ENCODE measurements at places on chromosomes 11 and 22. TPM values are rescaled to one million over a fixed set of nuclear protein-coding genes. Genes with fewer than 3 reads are reported as not detected.
A peak's percentile ranks its signal among the peaks of the same experiment; 100 is the strongest.

RFPL1 gene
- not detected for total RNA-seq

PIH1D2 gene
- total RNA-seq, result 1.2 TPM

CNTN5 gene
- total RNA-seq, result 1.0 TPM

FANCF gene
- 6.3 TPM for total RNA-seq

SCGB1C1 gene
- not detected for total RNA-seq

CCDC73 gene
- total RNA-seq, result not detected

CREB3L1 gene
- 19.9 TPM for total RNA-seq

GRCh38 chr11:94681140-94681539, 87.0 kb upstream of the AMOTL1 start:
- H3K27me3 ChIP-seq, result no peaks in the 10 kb centered on the region
- no peak overlapping the region for H3K27ac ChIP-seq
- no peaks in the 10 kb centered on the region for H3K36me3 ChIP-seq
- no peak for DNase-seq

DNA sequence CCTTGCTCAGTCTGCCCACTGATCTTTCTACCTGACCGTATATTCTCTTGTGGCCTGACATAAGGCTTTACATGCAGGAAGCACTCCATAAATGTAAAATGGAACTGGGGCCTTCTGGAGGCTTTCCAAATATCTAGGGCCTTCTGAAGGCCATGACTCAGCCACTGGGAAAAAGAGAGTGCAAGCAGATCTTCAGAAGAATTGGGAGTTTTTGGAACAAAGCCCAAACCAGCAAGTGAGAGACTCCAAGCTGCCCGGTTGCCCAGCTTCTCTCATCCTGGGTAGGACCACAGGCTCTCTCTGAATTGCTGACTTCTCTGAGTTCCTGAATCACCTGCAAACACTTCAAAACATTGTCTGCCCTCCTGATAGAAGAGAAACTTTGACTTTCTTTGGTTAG, 107.9 kb upstream of the BMAL1 start:
- H3K36me3 ChIP-seq, result no peaks in the 10 kb centered on the region
- H3K4me3 ChIP-seq, result no peak overlapping the region
- H3K27ac ChIP-seq, result no peak overlapping the region
- no peaks in the 10 kb centered on the region for H3K27me3 ChIP-seq

DNA sequence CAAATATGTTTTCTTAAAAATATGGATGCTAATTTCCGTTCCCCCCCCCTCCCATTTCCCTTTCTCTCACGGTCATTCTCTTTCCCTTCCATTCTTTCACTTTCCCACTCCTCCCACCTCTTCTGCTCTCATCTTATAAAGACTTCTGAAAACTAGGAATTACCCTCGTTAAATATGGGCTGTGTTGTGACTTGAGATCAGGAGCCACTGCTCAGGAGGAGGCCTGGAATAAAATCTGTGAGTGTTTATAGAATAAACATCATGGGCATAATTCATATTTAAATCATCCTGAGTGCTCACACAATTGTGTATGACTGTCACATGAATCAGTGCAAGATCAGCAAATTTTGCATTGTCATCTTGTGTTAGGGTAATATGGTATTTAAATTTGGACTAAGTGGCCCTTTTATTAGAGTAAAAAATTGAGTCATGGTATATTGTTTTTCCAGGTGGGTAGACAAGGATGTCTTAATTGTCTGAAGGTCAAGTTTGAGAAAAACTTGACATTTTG, 208.0 kb downstream of the DDX10 start:
- H3K4me1 ChIP-seq, result no peaks in the 10 kb centered on the region
- no peak overlapping the region for H3K4me3 ChIP-seq
- no peak overlapping the region for H3K27ac ChIP-seq
- H3K36me3 ChIP-seq, result no peaks in the 10 kb centered on the region
- no peaks in the 10 kb centered on the region for H3K27me3 ChIP-seq

DNA sequence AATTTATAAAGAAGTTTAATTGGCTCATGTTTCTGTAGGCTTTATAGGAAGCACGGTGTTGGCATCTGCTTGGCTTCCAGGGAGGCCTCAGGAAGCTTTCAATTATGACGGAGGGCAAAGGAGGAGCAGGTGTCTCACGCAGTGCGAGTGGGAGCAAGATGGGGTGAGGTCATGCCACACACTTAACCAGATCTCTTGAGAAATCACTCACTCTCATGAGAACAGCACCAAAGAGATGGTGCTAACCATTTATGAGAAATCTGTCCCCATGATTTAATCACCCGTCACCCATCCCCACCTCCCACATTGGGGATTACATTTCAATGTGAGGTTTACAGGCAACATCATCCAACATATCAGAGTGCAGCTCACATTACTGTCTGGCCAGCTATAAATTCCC, 103.5 kb downstream of the ARHGAP8 start:
- no peak for DNase-seq
- H3K4me1 ChIP-seq, result no peaks in the 10 kb centered on the region
- H3K36me3 ChIP-seq, result no peaks in the 10 kb centered on the region
- no peaks in the 10 kb centered on the region for H3K27me3 ChIP-seq
- H3K27ac ChIP-seq, result no peak overlapping the region

DNA sequence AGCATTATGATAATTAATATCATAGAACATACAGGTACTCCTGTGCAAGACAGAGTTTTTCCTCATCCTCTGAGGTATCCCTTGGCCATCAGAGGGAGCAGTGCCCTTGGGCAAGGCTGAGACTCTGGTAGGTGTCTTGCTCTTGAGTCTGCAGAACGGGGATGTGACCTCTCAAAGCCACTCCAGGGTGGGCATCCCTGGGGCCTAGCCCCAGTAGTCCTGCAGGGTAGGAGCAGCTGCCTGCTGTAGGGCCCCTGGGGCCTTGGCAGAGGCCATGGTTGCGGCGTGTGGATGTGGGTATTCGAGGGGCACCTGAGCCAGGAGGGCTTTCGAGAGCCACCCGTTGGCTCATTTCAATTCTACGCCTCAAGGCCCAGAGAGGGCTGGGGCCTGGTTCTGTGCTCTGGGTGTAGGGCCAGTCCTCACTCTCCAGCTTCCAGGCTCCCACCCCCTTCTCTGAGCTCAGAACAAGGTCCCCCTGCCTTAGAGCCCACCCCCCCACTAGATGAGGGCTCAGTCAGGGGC, 7.7 kb upstream of the OMP start:
- H3K27me3 ChIP-seq, result no peaks in the 10 kb centered on the region
- DNase-seq, result no peak
- no peaks in the 10 kb centered on the region for H3K4me1 ChIP-seq
- no peak overlapping the region for H3K27ac ChIP-seq

DNA sequence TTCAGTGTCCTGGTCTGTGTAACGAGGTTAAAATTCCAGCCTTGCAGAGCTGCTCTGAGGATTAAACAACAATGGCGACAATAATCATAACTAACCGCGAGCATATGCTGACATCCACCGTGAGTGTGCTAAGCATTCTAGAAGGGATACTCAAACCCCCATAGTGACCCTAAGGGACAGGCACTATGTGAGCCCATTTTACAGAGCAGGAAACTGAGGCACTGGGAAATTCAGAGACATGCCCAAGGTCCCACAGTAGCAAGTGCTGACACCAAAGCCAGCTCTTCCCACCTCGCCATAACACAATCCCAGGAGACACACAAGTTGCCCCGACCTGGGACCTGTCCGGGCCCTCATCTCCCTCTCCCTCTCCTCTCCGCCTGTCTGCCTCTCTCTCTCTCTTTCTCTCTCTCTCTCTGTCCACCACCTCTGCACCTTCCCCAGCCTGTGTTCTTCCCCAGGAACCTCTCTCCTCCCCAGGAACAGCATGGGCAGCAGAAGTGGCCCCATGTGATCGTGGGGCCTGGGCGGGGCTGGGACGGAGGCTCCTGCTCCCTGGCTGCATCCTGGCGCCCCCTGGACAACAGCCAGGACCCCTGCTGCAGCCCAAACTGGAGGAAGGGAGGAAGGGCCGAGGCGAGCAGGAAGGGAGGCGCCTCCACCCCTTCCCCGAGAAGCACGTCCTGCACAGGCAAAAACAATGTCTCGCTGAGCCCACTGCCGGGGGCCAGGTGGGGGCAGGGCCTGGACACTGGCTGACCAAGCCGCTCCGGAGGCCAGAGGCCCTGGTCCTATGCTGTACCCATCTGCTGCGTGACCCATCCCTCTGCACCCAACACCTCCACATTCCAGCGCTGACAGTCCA, 14.8 kb upstream of the MFNG start:
- H3K27ac ChIP-seq, result peak overlapping the region; percentile 39
- no peaks in the 10 kb centered on the region for H3K36me3 ChIP-seq
- H3K27me3 ChIP-seq, result no peaks in the 10 kb centered on the region
- peak; percentile 61 for DNase-seq
- H3K4me1 ChIP-seq, result peaks cover 46% of the 10 kb centered on the region

DNA sequence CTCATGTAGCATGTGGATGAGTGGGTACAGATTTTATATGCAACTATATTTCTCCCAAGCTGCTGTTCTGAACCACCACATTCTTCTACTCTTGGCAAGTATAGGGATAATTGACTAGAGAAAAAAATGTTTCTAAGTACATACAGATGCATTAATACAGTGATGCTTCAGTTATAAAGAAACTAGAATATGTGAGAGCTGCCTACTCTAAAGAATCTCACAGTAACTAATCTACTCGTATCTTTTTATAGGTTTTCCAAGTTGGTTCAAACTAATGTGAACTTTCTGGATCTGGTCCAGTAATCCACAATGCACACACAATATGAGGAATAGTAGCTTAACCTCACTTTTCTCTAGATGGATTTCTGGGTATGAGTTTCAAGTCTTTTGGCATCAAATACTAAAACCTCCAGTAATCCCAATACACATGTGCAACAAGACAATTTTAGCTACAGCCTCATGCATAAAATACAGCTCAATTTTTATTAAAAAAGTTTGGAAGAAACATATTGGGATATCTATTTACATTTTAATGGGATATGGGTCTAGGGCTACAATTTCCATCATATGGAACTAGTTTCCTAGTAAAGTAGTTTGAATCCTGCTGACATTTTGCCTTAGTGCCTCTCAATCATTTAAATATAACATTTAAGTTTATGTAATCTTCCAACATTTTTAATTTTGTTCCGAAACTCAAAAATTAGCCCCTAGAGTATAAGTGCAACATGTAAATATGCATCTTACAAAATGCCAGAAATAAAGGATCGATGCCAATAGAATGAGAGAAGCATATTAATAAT, 2209.7 kb downstream of the LRRC4C start:
- H3K4me1 ChIP-seq, result no peaks in the 10 kb centered on the region
- no peak for DNase-seq
- H3K36me3 ChIP-seq, result no peaks in the 10 kb centered on the region
- no peak overlapping the region for H3K4me3 ChIP-seq

DNA sequence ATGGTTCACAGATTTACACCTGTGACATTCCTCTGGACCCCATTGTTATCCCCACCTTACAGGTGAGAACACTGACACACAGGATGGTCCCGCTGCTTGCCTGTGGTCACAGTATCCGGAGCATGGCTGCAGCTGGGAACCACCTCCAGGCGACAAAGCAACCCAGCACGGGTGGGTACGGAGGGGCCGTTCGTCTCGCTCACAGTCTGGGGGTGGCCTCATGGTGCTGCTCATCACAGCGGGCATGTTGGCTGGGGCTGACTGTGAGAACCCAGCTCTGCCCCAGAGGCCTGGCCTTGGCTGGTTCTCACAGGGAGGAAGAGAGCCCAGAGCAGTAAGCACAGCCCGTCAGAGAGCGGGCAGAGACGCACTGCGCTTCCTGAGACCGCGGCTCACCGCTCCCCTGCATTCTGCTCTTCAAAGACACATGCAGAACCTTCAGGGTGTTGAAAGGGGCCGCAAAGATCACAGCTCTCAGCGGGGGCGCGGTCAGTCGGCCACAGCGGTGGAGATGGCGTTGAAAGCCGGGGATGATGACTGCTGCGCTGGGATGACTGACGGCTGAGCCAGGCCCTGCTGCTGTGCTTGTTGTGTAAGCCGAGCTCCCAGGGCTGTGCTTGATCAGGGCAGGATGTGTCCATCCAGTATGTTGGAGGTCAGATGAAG, 423.0 kb downstream of the BRD1 start:
- no peaks in the 10 kb centered on the region for H3K27me3 ChIP-seq
- DNase-seq, result peak; percentile 18
- H3K27ac ChIP-seq, result no peak overlapping the region
- no peak overlapping the region for H3K4me3 ChIP-seq

GRCh38 chr22:45503050-45503815, 550 bp downstream of the FBLN1 start:
- H3K36me3 ChIP-seq, result no peaks in the 10 kb centered on the region
- no peak for DNase-seq
- peak overlapping the region; percentile 51 for H3K4me3 ChIP-seq
- H3K4me1 ChIP-seq, result peaks cover 7% of the 10 kb centered on the region
- H3K27ac ChIP-seq, result peak overlapping the region; percentile 80

DNA sequence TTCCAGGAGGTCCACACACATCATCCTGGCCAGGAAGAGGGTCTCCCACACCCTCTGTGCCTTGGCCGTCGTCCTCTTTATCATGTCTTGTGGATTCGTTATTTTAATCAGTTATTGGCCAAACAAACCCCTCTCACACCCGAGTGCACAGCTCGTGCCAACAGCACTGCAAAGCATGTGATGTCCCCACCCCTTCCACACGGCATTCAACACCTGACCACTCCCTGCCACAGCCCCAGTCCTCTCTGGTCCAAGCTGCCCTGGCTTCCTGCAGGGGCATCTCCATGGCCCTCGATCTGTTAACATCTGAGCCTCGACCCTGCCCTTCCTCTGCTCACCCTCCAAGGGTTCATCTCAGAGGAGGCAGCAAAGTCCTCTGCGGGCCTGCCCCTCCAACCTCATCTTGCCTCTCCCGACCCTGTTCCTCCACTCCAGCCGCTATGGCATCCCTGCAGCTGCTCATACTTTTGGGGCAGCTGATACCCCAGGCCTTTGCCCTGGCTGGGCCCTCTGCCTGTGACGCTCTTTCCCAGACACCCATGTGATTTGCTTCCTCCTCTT, 14.0 kb downstream of the MYEOV start:
- H3K27me3 ChIP-seq, result no peaks in the 10 kb centered on the region
- H3K36me3 ChIP-seq, result no peaks in the 10 kb centered on the region
- no peak overlapping the region for H3K4me3 ChIP-seq
- H3K4me1 ChIP-seq, result peaks cover 21% of the 10 kb centered on the region
- no peak overlapping the region for H3K27ac ChIP-seq
- DNase-seq, result no peak

DNA sequence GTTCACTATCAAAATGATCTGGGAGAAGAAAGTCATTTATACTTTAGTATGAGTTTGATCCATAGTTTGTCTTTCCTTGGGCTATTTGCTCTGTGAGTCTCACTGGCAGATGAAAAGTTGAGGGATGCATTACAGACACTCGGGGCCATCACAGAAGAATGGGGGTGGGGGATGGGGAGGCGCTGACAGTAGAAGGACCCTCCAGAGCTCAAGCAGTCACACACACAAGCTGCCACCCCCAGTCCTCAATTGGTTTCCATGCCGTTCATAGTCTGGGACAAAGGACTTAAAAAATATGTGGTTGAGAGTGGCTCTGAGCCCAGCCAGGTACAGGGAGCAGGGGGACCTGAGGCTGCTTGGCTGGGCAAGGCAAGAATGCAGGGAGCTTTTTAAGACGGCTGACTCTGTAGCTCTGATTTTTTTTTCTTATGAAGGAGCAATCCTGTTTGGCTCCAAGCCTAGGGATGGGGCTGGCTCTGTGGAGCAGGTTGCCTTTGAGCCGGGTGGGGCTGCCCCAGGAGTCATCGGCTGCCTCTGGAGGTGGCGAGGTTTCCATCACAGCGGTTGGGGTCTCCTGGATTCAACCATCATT, 13.3 kb upstream of the ANO1 start:
- H3K27me3 ChIP-seq, result no peaks in the 10 kb centered on the region
- no peaks in the 10 kb centered on the region for H3K4me1 ChIP-seq
- H3K4me3 ChIP-seq, result no peak overlapping the region
- H3K36me3 ChIP-seq, result no peaks in the 10 kb centered on the region
- H3K27ac ChIP-seq, result no peak overlapping the region
